ENCODE measurements at places on chromosomes 13 and 19. TPM values are rescaled to one million over a fixed set of nuclear protein-coding genes. Genes with fewer than 3 reads are reported as not detected.

The CATSPERD gene
- total RNA-seq: not detected

The CD22 gene
- total RNA-seq: 0.91 TPM

The CEACAM3 gene
- total RNA-seq: not detected

The BCKDHA gene
- total RNA-seq: 71.0 TPM

The PRSS57 gene
- not detected for total RNA-seq

The GPR4 gene
- total RNA-seq: 0.47 TPM

The MAST1 gene
- 13.0 TPM for total RNA-seq

The SYNE4 gene
- total RNA-seq: 5.8 TPM

The ZNF610 gene
- 0.67 TPM for total RNA-seq

The ALG11 gene
- total RNA-seq: 8.2 TPM

The ZNF550 gene
- 19.2 TPM for total RNA-seq

The KIR2DL1 gene
- total RNA-seq: not detected

The CEACAM20 gene
- not detected for total RNA-seq

All from lower leg skin (tissue), 4 donors.